Esophagus squamous epithelium (tissue), 5 donors: ENCODE measurements at places on chromosomes 7 and 10.

GRCh38 chr7:16590424-16590823, 55.1 kb downstream of the ANKMY2 start:
- no peak for DNase-seq

GRCh38 chr10:133100706-133101415, 13.1 kb downstream of the ADGRA1 start:
- no peak for DNase-seq

DNA sequence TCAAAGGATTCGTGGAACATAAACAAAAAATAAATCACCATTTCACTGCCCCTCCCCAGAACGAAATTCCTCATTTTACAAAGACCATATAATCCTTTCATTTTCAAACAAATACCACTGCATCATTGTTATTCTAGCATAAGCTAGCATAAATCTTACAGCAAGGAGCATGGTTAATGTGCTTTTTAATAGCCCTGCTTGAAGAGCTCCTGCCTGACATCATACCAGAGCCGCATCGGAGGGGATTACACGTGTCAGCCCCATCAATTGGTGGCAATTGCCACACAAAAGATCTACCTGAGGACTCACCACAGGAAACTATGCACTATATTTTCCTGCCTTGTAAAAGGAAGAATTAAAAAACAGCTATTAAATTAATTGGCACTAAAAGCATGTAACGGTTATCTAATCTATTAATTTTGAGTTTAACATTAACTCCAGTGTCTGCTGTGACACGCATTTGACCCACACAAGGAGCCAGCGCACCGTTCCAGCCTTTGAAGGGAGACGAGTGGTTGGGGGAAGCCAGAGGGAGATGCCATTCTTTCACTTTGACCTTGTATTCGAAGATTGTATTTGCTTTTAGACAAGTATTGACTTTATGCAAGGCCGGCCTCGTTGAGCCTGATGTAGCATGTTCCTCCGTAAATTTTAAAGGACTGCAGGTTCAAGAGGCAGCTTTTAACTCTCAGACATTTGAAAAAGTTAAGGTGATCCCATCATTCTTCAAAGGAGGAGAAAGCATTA, 261.1 kb upstream of the RNF32 start:
- DNase-seq, result no peak

DNA sequence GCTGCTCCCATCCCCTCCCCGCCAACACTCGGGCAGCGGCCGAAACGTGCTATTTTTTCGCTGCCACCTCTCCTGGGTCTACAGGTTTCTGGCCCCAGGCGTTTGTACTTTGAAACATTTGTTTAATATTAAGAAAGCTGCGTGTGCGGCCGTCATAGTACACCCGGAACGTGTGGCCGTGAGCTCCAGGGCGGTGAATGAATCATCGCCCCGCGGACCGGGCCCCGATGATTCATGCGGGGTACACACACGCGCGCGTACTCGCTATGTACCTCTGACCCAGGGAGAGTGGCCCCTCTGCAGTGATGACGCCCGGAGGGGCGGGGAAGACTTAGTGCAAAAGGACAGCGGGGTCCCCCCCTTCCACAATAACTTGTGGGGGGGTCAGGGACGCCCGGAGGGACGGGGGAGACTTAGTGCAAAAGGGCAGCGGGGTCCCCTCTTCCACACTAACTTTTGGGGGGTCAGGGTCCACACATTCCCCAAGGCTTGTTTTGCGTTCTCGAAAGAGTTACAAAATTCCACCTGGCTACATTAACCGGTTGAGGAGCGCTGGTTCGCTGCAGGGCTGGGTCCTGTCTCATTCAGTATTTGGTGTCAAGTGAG, 56.5 kb upstream of the PCGF5 start:
- DNase-seq, result peak; percentile 40

DNA sequence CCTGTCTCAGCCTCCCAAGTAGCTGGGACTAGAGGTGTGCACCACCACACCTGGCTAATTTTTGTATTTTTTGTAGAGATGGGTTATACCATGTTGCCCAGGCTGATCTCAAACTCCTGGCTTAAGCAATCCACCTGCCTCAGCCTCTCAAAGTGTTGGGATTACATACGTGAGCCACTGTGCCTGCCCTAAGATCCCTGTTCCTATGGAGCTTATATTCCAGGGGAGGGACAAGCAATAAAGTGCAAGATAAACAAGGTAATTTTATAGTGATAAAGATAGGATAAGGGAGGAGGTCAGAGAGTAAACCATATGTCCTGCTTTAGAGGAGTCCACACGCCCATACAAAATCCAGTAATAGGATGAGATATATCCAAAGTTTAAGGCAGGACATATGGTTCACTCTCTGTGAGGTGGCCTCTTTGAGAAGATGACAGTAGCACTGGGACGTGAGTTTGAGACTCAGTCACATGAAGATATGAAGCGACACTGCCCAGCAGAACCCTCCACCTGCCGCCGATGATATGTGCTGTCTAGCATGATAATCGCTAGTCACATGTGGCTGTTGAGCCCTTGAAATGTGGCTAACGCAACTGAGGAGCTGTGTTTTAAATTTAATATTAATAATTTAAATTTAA, 113.5 kb upstream of the PDCD4 start:
- DNase-seq, result no peak

DNA sequence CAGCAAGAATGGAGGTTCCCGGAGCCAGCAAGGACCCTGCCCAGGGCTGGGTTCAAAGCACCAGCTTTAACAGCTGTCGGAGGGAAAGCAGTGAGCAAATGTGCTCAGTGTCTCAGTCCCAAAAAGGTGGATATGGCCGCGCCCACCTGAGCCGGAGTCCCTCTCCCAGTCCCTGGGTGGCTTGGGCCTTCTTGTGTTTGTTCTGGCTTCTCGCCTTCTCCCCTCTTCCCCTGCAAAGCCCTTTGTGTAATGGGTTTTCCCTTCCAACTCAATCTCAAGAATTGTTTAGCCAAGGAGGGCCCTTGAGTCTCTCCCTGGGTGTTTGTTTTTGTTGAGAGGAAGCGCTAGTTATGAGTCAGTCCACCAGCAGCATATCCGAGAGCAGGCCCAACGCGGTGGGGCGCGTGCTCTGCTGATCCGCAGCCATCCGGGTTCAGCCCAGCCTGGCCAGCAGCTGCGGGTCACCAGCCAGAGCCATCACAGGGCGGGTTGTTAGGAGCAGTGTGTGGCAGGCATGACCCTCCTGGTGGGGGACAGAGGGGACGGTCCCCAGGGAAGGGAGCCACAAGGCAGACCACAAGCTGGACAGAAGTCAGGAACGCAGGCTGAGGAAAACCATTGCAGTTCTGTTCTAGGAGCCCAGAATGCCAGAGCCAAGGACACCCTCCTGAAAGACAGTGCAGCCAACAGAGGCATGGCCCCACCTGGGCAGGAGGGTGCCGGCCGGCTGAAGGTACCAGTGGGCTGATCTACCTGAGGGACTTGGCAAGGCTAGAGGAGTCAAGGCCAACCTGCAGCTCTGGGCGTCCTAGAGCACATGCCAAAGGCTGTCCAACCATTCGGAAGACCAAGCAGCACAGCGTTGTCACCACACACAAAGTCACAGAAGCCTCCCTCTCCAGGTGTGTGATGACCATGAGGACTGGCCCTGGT, 21.3 kb downstream of the CALML3 start:
- DNase-seq, result no peak

DNA sequence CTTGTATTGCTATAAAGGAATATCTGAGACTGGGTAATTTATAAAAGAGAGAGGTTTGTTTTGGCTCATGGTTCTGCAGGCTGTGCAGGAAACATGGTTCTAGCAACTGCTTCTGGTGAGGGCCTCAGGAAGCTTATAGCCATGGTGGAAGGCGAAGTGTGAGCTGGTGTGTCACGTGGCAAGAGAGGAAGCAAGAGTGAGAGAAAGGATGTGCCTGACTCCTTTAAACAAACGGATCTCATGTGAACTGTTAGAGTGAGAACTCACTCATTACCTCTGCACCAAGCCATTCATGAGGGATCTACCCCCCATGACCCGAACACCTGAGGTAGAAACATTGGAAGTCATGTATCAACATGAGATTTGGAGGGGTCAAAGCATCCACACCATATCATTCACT, 7.7 kb upstream of the ITPRIP start:
- DNase-seq, result no peak

DNA sequence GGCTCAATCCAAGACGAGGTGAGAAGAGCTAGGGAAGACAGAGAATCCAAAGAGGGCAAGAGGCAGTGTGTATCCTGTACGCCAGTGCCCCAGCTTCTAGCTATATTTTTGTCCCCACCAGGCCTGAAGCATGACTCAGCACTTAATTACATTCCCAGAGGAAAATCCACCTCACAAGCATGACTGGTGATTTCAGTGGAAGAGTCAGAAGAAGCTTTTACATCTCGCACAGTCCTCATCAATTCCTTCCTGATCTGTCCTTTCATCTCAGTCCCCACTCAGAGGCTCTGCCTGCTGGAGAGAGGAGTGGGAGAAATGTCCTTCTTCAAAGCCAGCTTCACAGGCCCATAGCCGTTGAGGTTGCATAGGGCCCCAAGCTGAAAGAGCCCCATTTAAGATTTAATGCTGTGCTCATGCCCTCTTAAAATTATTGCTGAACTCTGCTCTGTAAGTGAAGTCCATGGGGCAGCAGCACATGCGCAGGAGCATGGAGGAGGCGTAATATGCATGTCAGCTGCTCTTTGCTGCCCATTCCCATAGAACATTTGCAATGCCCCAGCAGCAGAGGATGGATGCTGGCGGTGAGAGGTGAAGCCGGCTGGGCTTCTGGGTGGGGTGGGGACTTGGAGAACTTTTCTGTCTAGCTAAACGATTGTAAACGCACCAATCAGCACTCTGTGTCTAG, 39.0 kb upstream of the AOAH start:
- no peak for DNase-seq

- DNase-seq, result no peak
These were observed 1.2 kb upstream of the CPED1 start for GRCh38 chr7:120987280-120987679.

GRCh38 chr7:1536743-1537534, 6.4 kb downstream of the MAFK start:
- DNase-seq, result no peak

GRCh38 chr10:34522546-34522945, 292.6 kb downstream of the PARD3 start:
- DNase-seq, result no peak

DNA sequence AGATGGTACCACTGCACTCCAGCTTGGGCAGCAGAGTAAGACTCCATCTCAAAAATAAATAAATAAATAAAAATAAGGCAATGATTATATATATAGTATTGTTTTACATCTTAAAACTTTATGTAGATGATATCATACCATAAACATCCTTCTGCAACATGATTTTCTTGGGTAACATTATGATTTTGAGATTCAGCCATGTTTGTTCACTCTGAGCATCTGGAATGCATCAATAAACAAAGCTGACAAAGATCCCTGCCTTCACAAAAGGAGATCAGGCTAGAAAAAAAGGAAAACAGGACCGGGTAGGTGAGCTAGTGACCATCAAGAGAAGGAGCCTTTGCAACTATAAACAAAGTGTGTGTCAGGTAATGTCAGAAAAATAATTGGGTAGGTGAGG, 31.9 kb upstream of the KAT6B start:
- no peak for DNase-seq

- DNase-seq, result no peak
These were observed 18.3 kb downstream of the FZD9 start for GRCh38 chr7:73451780-73452398.

DNA sequence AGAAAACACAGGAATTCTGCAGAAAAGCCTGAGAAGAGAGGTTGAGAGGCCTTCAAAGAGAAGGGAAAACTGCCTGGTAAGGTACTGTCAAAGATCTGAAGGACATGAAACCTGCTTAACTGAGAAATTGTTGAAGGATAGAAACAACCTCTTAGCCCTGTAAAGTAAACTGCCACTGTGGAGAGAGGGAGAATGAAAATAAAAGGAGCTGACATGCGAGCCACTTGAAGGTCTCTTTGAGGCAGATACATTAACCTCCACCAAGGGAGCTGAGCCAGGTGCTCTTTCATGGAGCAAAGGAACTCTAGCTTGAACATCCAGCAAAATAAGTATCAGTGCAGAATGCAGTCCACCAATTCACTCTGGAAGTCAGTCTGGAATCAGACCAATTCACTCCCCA, 108.8 kb upstream of the FEZF1 start:
- DNase-seq, result no peak

- DNase-seq, result no peak
These were observed 95.2 kb downstream of the GLCCI1 start for GRCh38 chr7:8063706-8064297.

- DNase-seq, result no peak
These were observed 96.1 kb downstream of the COL28A1 start for GRCh38 chr7:7439564-7439963.

GRCh38 chr10:102639537-102639936, 4.7 kb upstream of the TRIM8 start:
- no peak for DNase-seq

- no peak for DNase-seq
These were observed 62.4 kb upstream of the MKRN1 start for GRCh38 chr7:140541513-140542227.

DNA sequence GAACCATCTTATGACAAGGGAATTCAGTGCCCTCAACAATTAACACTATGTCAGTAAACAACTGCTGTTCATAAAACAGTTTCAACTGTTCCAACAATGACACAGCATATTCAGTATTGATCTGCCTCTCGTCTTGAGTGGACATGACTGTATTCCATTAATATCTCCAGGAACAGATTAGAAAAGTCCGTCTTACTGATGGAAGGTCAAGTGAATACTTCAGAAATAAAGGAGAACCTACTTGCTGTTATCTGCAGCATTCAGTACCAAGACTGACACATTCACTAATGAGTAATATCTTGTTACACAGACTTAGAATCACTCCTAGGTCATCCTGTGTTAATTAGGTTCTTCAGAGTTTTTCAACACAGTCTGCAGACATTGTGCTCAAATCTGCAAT, 12.1 kb downstream of the KBTBD2 start:
- no peak for DNase-seq

DNA sequence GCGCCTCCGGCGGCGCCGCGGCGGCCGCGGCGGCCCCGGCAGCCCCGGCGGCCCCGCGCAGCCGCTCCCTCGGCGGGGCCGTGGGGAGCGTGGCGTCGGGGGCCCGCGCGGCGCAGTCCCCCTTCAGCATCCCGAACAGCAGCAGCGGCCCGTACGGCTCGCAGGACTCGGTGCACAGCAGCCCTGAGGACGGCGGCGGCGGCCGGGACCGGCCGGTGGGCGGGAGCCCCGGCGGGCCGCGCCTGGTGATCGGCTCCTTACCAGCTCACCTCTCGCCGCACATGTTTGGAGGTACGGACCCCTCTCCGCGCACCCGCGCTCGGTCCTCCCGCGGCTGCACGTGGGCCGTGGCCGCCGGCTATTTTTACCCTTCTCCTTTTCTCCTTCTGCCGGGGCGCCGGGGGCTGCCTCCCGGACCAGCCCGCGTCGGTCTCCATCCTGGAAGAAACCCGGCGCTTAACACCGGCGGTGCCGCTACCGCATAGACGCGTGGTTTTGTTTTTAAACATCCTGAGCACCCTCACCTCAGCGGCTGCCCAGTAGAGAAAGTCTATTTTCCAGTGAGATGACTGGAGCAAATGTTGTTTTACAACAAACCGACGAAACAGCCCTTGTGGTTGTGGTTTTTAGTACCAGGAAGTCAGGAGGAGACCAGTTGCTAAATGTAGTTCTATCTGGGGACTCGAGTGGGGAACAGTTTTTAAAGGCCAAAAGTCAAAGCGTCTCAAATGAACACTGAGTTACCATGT, 1.3 kb downstream of the ZNRF2 start:
- DNase-seq, result no peak
